ENCODE measurements at places on chromosomes 5 and 9.

DNA sequence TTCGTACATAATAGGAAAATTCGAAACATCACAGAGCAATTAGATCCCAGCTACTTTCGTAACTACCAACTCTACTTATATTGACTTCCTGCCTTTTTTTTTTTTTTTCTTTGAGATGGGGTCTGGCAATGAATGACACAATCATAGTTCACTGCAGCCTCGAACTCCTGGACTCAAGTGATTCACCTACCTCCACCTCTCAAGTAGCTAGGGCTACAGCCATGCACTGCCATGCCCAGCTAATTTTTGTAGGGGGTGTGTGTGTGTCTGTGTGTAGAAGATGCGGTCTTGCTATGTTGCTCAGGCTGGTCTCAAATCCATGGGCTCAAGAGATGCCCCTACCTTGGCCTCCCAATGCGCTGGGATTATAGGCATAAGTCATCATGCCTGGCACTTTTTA lies 5.8 kb upstream of the PAIP2 start:
- no peak for DNase-seq

DNA sequence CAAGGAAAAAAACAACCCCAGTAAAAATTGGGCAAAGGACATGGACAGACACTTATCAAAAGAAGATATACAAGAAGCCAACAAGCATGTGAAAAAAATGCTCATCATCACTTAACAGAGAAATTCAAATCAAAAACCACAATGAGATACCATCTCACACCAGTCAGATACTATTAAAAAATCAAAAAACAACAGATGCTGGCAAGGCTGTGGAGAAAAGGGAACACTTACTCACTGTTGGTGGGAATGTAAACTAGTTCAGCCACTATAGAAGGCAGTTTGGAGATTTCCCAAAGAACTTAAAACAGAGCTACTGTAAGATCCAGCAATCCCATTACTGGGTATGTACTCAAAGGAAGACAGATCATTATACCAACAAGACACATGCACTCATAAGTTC lies 157.4 kb downstream of the EDIL3 start:
- DNase-seq, result no peak

DNA sequence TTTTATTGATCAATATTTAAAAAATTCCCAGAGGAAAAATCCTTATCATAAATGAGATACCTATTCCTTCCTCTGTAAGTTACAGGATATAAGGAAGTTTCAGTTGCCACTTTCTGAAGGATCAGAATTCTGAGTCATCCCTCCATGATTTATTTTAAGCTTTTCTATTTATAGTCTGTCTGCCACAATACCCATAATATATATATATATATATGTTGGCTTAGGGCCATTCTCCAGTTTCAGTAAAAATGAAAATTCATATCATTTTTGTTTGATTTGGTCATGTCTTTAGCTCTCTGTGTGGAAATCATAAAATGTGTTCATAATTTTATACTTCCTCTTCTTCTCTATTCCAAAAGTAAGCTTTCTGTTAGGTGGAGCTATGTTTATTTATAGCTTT lies 215.8 kb upstream of the CYLC2 start:
- no peak for DNase-seq

GRCh38 chr5:149886060-149886459 lies 58.5 kb downstream of the PDE6A start:
- DNase-seq, result no peak

DNA sequence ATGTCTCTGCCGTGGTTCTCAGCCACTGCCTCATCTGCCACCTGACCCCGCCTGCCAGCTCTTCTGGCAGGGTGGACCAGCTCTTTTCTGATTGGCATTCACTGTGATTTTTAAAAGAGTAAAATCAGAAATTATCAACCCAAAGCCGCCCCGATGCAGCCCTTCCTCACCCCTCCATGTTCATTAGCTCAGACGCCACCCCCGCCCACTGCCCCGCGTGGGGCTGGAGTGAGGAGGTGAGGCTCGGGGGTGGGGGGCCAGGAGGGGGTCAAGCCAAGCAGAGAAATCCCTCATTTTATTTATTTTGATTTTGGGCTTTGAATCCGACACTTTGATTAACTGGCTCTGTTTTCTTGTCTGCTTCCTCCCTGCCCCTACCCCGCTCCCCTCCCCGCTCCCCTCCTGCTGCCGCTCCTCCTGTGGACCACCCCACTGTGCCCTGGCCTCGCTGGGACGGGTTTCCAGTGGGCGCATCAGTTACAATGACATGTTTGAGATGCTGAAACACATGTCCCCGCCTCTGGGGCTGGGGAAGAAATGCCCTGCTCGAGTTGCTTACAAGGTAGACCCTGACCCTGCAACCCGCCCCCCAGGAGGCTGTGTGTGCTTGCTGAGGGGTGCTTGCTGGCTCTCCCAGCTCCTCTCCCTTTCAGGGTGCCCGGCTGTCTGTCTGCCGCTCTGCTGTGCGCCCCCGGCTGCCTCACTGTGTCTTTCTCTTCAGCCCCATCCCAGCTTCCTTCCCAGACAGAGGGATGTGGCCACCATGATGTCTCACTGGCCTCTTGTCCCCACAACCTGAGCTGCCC lies 224.9 kb downstream of the CACNA1B start:
- DNase-seq, result no peak

GRCh38 chr9:9061627-9062026 lies 1262.0 kb upstream of the DMAC1 start:
- no peak for DNase-seq

GRCh38 chr5:158525663-158526062 lies 574.1 kb downstream of the EBF1 start:
- no peak for DNase-seq

- DNase-seq, result no peak
These were observed 1061.8 kb downstream of the CDH12 start for GRCh38 chr5:21791304-21791703.

- no peak for DNase-seq
These were observed 27.7 kb upstream of the SLC25A51 start for GRCh38 chr9:37931592-37931991.

GRCh38 chr5:83991566-83992224 lies 271.0 kb upstream of the HAPLN1 start:
- no peak for DNase-seq
